ENCODE measurements at places on chromosomes 7 and 10.

- no peak for DNase-seq
Measured at GRCh38 chr7:99135938-99136337, 8.0 kb downstream of the SMURF1 start.

- DNase-seq, result no peak
Measured at GRCh38 chr10:44818041-44818649, 93.0 kb upstream of the TMEM72 start.

GRCh38 chr7:124679586-124680225 is 85.9 kb downstream of the GPR37 start:
- no peak for DNase-seq

- DNase-seq, result no peak
Measured at GRCh38 chr10:84310470-84310869, 17.9 kb upstream of the CCSER2 start.

DNA sequence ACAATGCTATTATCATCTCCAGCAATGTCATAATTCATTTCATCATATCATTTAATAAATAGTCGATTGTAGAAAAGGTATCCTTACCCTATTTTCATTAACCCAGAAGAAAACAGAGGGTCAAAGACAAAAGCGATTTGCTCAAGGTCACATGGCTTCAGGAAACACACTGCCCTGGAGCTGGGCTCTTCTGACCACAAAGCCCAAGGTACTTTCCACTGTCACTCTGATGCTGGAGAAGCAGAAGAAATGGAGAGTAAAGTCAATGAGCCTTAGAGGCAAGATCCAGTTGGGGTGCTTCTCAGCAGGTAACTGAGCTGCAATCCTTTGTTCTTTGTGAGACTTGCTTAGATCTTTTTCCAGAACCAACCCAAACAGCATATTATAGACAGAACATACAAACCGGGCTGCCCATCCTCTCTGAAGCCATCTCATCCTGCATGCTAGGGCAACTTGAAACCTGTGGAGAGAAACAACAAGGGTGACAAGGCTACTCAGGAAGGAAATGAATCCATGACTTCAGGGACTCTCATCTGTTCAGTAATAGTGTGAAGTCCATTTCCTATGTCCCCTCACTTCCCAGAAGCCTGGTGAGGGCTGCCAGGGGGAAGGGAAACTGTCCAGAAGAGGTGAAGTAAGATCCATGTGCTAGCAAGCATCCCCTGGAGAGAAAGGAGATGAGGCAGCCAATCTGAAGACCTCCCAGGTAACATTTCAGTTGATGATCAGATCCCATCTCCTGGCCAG is 148.6 kb upstream of the SVIL start:
- no peak for DNase-seq

GRCh38 chr7:44293561-44294324 is 31.7 kb downstream of the CAMK2B start:
- DNase-seq, result no peak

DNA sequence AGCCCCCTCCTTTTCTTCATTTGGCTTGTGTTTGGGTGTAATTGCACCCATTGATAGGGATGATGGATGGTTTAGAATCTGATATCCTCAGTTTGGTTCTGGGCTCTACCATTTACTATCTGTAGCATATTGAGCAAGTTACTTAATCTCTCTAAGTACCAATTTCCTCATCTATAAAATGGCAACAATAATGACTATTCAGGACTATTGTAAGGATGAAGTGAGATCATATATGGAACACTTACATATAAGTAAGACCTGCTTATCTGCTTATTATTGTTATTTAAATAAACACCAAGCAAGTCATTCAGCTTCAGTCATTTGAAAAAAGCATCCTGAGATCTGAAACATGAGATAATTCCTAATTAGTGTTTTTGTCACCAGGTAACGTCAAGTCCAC is 127.0 kb downstream of the SEC23IP start:
- no peak for DNase-seq

DNA sequence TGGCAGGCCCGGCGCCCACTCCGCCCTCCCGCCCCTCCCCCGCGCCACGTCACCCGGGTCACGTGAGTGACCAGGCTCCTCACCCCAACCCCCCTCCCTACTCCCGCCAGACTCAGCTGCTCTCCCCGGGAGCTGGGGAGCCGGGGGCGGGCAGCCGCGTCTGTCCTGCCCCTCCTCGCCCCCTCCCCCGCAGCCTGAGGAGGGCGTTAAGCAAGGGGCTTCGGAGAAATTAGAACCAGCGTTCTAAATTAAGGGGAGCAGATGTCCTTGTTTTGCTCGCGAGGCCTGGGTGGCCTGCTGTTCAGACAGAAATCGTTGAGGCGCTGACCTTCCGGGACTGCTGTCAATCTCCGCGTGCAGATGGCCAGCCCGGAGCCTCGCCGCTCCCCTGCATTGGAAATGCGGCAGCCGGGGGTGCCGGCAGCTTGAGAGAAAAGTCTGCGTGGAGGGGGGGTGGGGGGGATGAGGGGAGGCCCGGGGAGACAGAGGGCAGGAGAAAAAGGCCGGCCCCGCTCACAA is 102.2 kb upstream of the ZNF438 start:
- peak; percentile 83 for DNase-seq

- DNase-seq, result no peak
Measured at GRCh38 chr7:106679153-106679931, 18.4 kb upstream of the CCDC71L start.

GRCh38 chr7:106313966-106314365 is 29.2 kb upstream of the NAMPT start:
- no peak for DNase-seq

DNA sequence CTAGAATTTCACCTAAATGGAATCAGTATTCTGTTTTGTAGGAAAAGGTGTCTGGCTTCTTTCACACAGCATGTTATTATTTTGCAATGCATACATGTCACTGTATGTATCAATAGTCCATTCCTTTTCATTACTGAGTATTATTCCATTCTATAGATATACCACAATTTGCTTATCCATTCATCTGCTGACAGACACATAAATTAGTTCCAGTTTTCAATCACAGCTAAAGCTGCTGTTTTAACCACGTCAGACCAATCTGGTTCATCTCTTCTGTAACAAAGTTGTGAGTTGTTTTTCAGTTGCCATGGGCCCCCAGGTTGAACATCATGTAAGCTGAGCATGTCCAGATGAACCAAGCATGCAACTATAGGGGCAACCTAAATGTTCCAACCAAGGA is 282.1 kb upstream of the MKLN1 start:
- no peak for DNase-seq

- DNase-seq, result no peak
Measured at GRCh38 chr7:150401861-150402631, 22.9 kb downstream of the ZNF775 start.

GRCh38 chr10:75395932-75396630 is 5.5 kb downstream of the ZNF503 start:
- no peak for DNase-seq

DNA sequence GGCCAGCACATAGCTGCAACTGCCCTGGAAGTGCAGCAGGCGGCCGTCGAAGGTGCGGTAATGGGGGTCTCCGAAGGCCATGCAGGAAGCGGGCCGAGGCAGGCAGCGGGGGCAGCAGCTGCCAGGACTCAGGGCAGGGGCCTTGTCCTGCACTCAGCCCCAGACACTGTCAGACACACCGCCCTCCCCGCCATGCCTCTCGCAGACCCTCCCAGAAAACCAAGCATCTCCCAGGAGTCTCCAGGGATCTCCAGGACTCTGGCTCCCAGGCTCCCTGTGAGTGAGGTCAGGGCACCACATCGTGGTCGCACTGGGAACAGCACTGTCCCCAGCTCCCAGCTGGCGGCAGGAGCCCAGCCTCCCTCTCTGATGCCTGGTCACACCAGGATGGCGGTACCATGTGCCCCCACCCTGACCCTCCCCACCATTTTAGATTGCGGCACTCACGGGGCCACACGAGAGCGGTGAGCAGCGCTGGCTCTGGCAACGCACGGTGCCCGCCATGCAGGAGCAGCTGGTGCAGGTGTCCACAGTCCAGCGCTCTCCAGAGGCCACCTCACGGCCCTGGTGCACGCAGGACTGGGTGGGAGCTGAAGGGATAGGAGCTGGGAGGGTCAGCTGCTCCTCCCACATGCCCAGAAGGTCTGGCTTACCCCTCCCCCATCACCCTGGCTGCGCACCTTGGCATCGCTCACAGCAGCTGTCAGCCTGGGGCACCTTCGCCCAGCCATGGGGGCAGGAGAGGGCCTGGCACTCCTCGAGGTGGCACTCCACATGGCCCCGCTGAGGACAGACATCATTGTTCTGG is 17.5 kb downstream of the ATP6V1F start:
- DNase-seq, result peak; percentile 29

DNA sequence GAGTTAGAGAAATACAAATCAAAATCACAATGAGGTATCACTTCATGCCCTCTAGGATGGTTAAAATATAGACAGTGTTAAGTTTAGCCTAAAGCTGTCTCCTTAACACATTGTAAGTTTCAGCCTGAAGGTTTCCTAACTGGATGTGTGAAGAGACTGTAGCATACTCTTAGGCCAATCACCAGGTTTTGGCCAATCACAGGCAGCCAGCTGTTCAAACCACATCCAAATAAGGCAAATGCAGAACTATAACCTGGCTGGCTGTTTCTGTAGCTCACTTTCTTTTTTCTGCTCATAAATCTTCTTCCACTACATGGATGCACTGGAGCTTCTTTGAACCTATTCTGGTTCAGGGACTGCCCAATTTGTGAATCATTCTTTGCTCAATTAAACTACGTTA is 19.7 kb downstream of the ESYT2 start:
- no peak for DNase-seq

GRCh38 chr10:88792661-88793060 is 9.9 kb upstream of the LIPM start:
- DNase-seq, result no peak

DNA sequence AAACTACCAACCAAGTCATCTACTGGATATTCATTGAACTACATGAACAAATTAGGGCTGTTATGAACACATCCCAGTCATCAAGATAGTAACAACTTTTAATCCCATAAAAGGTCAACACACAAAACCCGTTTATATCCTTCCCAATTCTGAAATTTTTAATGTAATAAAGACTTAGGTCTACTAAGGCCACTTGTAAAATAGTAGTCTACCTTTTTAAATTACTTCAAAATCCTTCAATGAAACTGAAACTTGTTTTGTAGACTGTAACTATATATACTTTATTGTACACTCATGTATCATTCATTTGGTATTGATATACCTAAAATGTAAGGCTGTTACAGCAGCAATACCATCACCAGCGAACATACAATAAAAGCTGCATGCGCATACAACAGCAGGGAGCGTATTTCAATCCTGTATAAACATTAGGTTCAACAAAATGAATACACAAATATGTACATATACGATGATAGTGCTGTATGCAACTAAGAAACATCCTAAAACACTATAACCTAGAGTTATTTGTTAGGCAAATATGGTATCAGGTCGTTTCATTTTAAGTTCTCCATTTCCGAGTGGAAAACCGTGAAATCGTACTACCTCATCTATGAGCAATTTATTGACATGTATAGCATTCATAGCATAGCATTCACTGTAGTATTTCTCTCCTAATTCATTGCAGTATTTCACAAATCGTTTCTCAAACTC is 973 bp downstream of the ATAD1 start:
- DNase-seq, result no peak

GRCh38 chr7:30771880-30772425 is 736 bp downstream of the MINDY4 start:
- no peak for DNase-seq

DNA sequence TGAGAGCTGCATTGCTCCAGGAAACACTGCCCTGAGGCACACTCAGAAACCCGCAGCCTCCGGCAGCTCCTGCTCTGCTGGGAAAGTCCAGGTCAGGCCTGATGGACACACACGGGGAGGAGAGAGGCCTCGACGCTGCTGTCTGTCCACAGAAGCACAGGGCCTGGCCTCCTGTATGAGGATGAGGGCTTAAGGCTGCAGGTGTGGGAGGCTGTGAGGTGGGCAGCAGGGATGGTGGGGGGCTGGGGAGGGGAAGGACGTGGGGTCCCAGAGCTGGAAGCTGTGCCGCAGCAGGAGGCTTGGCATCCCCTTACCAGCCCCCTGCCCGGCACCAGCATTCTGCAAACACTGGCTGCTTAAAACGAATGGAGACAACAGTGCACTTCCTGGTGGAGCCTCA is 186.2 kb downstream of the DNAJB6 start:
- DNase-seq, result no peak

DNA sequence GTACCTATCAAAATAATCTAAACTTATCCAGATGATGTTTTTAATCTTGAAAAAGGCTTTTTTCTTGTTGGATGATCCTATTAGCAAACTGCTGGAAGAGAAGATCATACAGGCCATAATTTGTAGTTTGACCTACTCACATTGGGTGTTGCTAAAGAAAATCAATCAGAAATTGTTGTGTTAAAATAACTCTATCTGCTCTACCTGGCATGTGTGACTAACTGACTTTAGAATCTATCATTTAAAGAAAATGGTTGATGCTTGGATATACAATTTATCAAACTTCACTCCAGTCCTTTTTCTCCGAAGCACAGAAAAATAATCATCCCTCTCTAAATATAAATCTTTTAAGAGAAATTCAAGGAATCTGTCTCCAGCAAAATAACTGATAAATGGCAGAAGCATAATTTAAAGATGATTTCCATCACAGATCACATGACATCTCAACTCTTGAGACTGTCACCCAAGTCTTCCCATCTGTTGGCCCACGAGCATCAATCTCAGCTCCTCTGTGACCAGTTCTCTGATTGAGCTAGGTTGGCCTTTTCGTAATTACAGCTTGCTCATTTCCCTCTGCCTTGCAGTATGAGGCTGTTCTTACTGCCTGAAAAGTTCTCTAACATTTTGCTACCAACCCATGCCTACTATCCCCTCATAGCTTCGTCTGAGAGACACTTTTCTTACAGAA is 36.4 kb downstream of the CABCOCO1 start:
- no peak for DNase-seq

- DNase-seq, result no peak
Measured at GRCh38 chr7:100781255-100781654, 46.1 kb downstream of the EPHB4 start.

GRCh38 chr7:94432281-94432670 is 37.6 kb downstream of the COL1A2 start:
- no peak for DNase-seq

DNA sequence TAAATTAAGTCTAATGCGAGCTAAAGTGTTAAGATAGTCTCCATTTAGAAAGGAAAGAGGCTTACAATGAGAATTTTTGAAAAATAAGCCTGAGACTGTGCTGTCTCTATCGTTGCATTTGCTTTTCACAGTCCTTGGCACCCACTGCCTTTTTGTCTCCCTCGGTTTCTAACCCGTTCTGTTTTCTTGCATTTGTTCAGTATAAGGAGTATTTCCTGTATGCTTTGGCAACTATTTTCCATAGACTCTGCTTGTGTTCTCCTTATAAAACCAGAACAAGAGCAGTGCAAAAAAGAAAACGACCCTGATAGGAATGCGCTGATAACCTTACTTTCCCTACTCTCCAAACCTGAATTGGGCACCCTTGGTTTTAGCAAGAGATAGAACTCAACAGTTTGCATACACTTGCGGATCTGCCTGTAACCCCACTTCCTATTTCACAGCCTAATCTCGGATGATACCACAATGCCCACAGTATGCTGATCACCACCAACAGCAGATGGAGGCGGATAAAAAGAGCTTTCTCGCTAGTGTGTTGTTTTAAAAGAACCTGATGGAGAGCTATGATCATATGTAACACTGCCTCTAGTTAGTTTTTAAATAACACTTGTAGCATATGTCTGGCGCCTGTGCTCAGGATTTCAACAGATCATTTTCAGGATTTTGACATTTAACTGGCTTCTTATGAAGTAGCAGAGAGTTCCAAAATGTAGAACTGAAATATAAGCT is 1.6 kb upstream of the ARHGAP12 start:
- DNase-seq, result no peak
